ENCODE measurements at places on chromosomes 7 and 10. TPM values are rescaled to one million over a fixed set of nuclear protein-coding genes. Genes with fewer than 3 reads are reported as not detected.
A peak's percentile ranks its signal among the peaks of the same experiment; 100 is the strongest.

GDF10 gene
- 0.16 TPM for total RNA-seq

KLF6 gene
- total RNA-seq, result 851 TPM

PKD2L1 gene
- total RNA-seq, result not detected

MEOX2 gene
- not detected for total RNA-seq

GPR26 gene
- not detected for total RNA-seq

UNCX gene
- not detected for total RNA-seq

PLXNA4 gene
- 0.75 TPM for total RNA-seq

STOX1 gene
- 0.25 TPM for total RNA-seq

TBX20 gene
- total RNA-seq, result not detected

EVX1 gene
- total RNA-seq, result 0.25 TPM

MYO3A gene
- not detected for total RNA-seq

DNA sequence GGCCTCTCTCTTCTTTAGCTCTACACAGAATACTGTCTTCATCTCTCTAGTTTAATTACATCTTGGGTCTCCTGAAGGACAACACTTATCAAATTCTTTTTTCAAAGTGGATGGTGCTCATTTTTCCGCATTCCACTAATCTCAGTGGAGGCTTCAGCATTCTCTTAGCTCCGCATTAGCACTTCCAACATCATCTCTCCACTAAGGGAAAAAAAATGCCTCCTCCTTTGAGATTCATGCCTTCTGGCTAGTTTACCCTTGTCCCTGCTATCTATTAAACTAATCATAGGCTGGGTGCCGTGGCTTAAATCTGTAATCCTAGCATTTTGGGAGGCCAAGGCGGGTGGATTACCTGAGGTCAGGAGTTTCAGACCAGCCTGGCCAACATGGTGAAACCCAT is 9.2 kb downstream of the PPP3CB start:
- H3K36me3 ChIP-seq, result peaks cover 15% of the 10 kb centered on the region
- no peak for DNase-seq
- no peak overlapping the region for H3K27ac ChIP-seq
- no peaks in the 10 kb centered on the region for H3K27me3 ChIP-seq
- H3K4me3 ChIP-seq, result no peak overlapping the region

DNA sequence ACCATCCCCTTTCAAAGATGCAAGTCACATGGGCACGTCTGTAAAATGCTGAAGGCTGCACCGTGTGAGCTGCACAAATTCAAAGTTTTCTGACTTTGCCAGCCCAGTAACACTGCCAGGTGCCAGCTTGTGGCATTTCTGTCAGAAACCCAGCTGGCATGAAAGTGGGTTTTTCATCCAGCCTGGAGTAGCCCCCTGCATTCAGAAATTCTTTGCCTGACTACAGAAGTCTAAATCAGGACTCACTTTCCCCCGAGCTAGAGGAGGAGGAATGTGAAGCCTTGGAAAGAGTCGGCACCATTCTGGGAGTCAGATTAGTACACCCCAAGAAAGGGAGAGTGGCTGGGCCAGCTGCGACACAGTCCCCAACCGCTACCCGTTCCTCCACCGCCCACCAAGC is 56.7 kb upstream of the EN2 start:
- H3K27ac ChIP-seq, result no peak overlapping the region
- H3K4me1 ChIP-seq, result no peaks in the 10 kb centered on the region
- H3K27me3 ChIP-seq, result peaks cover 24% of the 10 kb centered on the region
- no peak for DNase-seq

- DNase-seq, result no peak
- H3K27me3 ChIP-seq, result no peaks in the 10 kb centered on the region
- no peak overlapping the region for H3K4me3 ChIP-seq
- H3K36me3 ChIP-seq, result no peaks in the 10 kb centered on the region
- H3K4me1 ChIP-seq, result no peaks in the 10 kb centered on the region
Measured at GRCh38 chr7:73918926-73919693, 58.2 kb downstream of the TMEM270 start.

DNA sequence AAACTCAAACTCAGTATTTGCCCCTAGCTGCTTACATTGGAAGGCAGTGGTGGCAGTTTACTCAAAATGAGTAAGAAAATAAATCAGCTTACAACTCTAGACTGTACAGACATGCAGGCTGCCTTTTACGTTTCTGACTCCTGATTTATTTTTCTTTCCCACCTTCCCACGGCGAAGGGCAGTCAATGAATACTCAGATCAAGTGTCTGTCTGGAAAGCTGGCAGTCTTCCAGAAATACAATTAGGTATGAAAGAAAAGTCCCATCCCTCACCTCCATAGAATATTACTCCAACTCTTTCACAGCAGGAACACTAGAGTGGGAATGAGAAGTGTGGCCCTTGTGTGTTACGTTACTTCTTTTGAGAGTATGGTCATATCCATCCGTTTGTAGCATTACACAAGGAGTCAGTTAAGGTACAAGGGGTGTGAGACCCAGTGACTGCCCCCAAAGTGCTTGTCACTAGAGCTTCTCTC is 1.3 kb upstream of the PAPSS2 start:
- no peaks in the 10 kb centered on the region for H3K36me3 ChIP-seq
- no peak overlapping the region for H3K4me3 ChIP-seq
- peaks cover 16% of the 10 kb centered on the region for H3K27me3 ChIP-seq

GRCh38 chr7:156747718-156748117 is 107.1 kb downstream of the RNF32 start:
- H3K27ac ChIP-seq, result no peak overlapping the region
- DNase-seq, result no peak
- no peaks in the 10 kb centered on the region for H3K27me3 ChIP-seq

DNA sequence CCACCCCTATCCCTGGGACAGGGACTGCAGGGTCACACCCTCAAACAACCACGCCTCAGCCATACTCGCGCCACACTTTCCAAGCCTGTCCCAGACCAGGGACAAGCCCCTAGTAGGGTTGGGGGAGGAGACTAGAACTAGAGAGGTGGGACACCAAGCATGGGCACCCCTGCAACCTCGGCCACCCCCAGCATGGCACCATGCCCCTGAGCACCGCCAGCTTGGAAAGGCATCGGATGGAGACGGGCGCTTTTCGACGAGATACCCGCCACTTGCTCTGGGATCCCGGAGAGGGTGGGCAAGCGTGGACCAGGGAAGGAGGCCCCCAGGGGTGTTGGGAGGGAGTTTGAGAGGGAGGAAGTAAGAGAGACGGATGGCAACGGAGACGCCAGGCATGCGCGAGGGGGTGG is 13.1 kb upstream of the KMT2E start:
- H3K4me3 ChIP-seq, result no peak overlapping the region
- no peak for DNase-seq
- H3K36me3 ChIP-seq, result peaks cover 34% of the 10 kb centered on the region
- H3K4me1 ChIP-seq, result peaks cover 58% of the 10 kb centered on the region

- peak overlapping the region; percentile 11 for H3K27ac ChIP-seq
- peaks cover 40% of the 10 kb centered on the region for H3K36me3 ChIP-seq
- peaks cover 98% of the 10 kb centered on the region for H3K4me1 ChIP-seq
- no peaks in the 10 kb centered on the region for H3K27me3 ChIP-seq
- DNase-seq, result no peak
Measured at GRCh38 chr10:124676416-124677062, 67.6 kb downstream of the FAM53B start.

DNA sequence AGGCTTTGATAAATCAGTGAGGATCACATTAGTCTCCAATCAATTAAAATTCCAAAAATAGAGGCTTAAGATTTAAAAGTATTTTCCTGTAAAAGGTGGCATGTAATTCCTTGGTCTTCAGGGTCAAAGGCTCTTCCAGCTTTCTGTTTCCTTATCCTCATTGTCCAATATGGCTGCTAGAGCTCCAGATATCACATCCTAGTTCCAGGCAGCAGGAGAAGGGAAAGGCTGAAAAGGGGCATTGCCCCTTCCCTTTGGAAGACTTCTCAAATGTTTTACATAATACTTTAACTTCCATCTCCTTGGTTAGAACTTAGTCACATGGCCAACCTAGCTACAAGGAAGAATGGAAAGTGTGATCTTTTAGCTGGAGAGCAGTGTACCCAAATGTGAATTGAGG is 39.2 kb upstream of the JAZF1 start:
- DNase-seq, result no peak
- H3K4me1 ChIP-seq, result no peaks in the 10 kb centered on the region
- H3K4me3 ChIP-seq, result no peak overlapping the region
- H3K36me3 ChIP-seq, result no peaks in the 10 kb centered on the region
- H3K27me3 ChIP-seq, result no peaks in the 10 kb centered on the region
- H3K27ac ChIP-seq, result no peak overlapping the region

- no peak overlapping the region for H3K27ac ChIP-seq
- H3K4me1 ChIP-seq, result no peaks in the 10 kb centered on the region
- no peak overlapping the region for H3K4me3 ChIP-seq
- DNase-seq, result no peak
Measured at GRCh38 chr10:93445978-93446720, 36.0 kb downstream of the MYOF start.

GRCh38 chr10:86632951-86633350 is 21.4 kb upstream of the OPN4 start:
- no peak overlapping the region for H3K4me3 ChIP-seq
- no peaks in the 10 kb centered on the region for H3K36me3 ChIP-seq
- H3K27ac ChIP-seq, result no peak overlapping the region
- DNase-seq, result no peak
- H3K27me3 ChIP-seq, result peaks cover 44% of the 10 kb centered on the region
- H3K4me1 ChIP-seq, result no peaks in the 10 kb centered on the region

DNA sequence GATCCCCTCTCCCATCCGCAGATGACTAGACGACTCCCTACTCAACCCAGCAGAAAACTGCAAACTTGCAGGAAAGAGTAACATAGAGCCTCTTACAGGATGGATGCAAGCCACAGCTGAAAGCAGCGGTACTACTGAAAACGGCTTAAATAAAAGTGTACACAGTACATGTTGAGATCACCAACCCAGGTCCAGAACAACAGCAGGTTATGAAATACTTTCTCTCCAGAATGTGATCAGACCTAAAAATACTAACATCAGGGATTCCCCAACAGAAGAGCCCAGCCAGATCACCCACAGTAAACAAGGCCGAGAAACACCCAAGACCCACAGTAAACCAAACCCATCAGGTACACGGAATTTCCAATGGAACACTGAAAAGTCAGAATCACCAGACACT is 13.2 kb downstream of the ATE1 start:
- no peaks in the 10 kb centered on the region for H3K27me3 ChIP-seq
- no peak for DNase-seq
- no peak overlapping the region for H3K27ac ChIP-seq
- H3K4me1 ChIP-seq, result no peaks in the 10 kb centered on the region
- H3K36me3 ChIP-seq, result peaks cover 33% of the 10 kb centered on the region
- no peak overlapping the region for H3K4me3 ChIP-seq

GRCh38 chr7:107920048-107920772 is 29.2 kb downstream of the DLD start:
- DNase-seq, result no peak
- H3K27ac ChIP-seq, result no peak overlapping the region
- H3K27me3 ChIP-seq, result no peaks in the 10 kb centered on the region
- H3K4me1 ChIP-seq, result peaks cover 3% of the 10 kb centered on the region
- H3K4me3 ChIP-seq, result no peak overlapping the region

GRCh38 chr10:103111031-103111917 is 81.8 kb downstream of the NT5C2 start:
- H3K4me1 ChIP-seq, result no peaks in the 10 kb centered on the region
- H3K27me3 ChIP-seq, result no peaks in the 10 kb centered on the region
- H3K27ac ChIP-seq, result no peak overlapping the region
- no peak for DNase-seq

GRCh38 chr7:145411066-145411465 is 575.2 kb upstream of the TPK1 start:
- no peaks in the 10 kb centered on the region for H3K27me3 ChIP-seq
- no peaks in the 10 kb centered on the region for H3K4me1 ChIP-seq
- H3K4me3 ChIP-seq, result no peak overlapping the region
- no peak for DNase-seq
- no peaks in the 10 kb centered on the region for H3K36me3 ChIP-seq

GRCh38 chr7:29319719-29320521 is 125.3 kb downstream of the CHN2 start:
- no peak overlapping the region for H3K4me3 ChIP-seq
- H3K27ac ChIP-seq, result no peak overlapping the region
- peak; percentile 19 for DNase-seq
- H3K27me3 ChIP-seq, result no peaks in the 10 kb centered on the region

DNA sequence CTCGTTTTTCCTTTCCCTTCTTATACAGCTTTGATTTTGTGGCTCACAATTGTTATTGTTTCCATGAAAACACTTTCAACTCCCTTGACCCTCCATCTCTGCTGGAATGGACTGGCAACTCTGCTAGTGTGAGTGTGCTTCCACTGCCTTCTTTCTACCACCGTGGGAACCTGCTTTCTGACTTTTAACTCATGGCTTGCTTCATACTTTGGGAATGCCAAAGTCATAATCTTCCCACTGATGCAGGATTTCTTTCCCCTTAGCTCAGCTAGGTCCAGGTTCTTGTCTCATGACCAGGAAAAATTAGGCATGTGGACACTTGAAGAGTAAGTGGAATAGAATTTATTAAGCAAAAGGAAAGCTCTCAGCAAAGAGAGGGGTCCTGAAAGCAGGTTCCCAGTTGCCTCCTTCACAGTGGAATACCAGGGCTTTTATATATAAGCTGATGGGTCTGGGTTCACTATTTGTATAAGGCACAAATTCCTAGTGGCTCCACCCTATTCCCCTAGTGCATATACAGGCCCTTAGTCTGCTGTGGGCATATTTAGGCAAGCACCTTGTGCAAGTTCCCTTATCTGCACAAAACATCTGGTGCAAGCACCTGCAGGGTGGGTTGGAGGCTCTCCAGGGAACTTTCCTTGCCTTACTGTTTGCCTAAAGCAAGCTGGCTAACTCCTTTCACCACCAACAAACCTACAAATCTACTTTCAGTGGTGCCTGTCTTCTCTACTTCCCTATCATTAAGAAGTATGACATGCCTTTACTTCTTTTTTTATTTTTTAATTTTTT is 119.5 kb downstream of the CFAP58 start:
- H3K27me3 ChIP-seq, result peaks cover 7% of the 10 kb centered on the region
- H3K27ac ChIP-seq, result no peak overlapping the region
- H3K4me3 ChIP-seq, result no peak overlapping the region
- DNase-seq, result no peak
- no peaks in the 10 kb centered on the region for H3K36me3 ChIP-seq

DNA sequence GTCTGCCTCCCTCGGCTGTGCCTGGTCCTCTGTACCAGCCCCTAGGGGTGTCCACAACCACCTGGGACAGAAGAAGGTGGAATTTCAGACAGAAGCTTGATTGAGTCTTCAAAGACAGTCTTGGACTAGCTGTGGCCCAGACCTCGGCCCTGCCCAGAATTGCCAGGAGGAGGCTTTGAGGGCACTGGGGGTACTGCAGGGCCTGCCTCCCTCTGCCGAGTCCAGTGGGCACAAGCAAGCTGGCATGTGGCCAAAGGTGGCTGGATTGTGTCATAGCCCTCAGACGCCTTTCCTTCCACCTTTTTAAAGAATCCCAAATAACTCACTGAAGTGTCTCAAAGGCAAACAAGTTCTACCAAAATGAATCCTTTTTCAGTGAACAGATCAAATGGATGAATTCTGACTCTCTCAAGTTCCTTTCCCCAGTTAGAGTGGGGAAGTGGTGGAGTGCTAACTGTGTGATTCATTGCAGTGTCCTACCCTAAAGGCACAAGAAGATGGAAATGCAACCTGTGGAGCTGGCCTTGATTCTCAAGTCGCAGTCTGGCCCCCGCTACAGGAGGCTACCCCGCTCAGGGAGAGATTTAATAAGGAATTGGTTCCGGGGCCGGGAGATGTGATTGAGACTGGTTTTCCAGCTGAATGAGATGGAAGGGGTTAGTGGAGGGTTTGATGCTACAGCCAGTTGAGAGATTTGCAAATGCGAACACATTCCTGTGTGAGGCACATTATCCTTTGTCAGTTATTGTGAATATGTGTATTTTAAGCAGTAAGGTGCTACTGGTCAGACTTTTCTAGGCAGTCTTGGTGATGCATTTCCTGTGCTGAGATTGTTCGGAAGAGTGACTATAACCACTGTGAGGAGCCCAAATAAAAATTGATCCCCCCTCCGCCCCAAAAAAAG is 28.8 kb upstream of the SLC26A4 start:
- DNase-seq, result no peak
- H3K27me3 ChIP-seq, result no peaks in the 10 kb centered on the region
- no peaks in the 10 kb centered on the region for H3K36me3 ChIP-seq
